ENCODE measurements at places on chromosomes 12 and 14.
A peak's percentile ranks its signal among the peaks of the same experiment; 100 is the strongest.

GRCh38 chr12:124694250-124694649 is 126.8 kb upstream of the NCOR2 start:
- DNase-seq: no peak

GRCh38 chr14:24095271-24096068 is 1.4 kb downstream of the PCK2 start:
- DNase-seq: peak; percentile 79

DNA sequence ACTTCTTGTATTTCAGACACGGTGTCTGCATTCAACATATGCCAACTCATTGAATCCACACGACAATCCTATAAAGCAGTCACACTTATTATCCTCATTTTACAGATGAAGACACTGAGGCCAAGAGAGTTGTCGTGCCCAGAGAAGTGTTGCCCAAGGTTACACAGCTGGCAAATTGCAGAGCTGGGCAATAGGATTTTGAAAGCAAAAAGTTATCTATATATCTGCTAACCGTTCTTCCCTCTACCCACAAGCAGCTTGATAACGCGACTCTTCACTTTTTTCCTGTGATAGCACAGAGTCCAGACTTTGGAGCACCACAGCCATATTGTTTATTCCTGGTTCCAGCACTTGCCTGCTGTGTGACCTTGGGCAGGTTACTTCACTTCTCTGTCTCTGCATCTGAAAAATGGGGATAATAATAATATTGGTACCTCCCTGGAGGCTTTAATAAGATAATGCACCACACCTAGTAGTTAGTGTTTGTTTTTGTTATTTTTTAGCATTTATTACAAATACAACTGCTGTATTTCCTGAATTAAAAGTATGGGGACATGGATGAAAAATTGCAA is 82.2 kb downstream of the CHST11 start:
- DNase-seq: no peak

- DNase-seq: no peak
Observed at GRCh38 chr12:76340680-76341435, 7.4 kb downstream of the BBS10 start.

DNA sequence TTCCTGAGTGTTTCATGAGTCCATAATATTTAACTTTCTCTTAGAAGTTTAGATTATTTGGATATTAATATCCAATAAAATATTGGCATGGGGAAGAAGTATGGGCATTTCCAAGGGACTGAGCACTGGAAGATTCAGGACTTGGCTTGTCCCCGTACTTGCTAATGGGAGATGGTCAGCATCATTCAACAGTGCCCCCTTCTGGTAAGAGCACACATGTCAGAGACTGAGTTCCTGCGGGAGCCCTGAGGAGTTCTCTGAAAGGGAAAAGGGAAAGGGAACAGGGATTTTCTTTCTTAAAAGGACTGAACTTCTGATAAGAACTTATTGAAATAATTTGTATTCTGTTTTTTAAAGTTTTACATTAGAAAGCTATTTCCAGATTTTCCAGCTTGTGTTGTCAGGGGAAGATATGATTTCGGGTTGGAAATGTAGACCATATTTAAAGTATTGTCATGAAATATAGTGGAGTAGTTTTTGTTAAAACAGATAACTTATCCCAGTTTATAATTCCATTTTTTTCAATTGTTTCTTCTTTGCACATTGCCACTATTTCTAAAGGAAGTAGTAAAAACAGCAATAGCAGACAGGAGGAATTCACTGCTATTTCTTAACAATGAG is 59.8 kb upstream of the C12orf71 start:
- DNase-seq: peak; percentile 74

GRCh38 chr12:14886271-14886670 is 617 bp upstream of the MGP start:
- DNase-seq: no peak

DNA sequence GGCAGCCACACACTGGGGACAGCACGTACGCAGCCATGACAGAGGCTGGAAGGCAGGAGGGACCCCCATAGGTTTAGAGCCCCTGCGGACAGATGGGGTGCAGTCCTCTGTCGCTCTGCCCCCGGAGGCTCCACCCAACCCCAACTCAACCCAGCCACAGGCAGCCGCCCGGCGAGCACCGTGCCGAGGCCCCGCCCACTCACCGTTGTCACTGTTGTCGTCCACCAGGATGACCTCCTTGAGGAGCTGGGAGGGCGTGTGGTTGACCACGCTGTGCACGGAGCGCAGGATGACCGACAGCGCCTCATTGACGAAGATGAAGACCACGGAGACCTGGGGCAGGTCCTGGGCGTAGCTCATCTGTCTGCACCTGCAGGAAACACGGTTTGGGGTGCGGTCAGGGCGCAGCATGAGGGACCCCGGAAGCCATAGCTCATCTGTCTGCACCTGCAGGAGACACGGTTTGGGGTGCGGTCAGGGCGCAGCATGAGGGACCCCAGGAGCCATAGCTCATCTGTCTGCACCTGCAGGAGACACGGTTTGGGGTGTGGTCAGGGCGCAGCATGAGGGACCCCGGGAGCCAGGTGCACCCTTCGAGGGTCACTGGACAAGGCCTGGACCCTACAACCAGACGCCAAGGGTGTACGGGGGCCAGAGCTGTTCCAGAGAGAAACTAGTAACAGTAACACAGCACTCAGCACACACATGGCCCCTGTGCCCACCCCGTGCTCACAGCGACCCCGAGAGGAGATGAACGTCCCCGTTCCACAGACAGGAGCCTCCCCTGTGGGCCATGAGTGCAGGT is 66.9 kb downstream of the GALNT9 start:
- DNase-seq: no peak

DNA sequence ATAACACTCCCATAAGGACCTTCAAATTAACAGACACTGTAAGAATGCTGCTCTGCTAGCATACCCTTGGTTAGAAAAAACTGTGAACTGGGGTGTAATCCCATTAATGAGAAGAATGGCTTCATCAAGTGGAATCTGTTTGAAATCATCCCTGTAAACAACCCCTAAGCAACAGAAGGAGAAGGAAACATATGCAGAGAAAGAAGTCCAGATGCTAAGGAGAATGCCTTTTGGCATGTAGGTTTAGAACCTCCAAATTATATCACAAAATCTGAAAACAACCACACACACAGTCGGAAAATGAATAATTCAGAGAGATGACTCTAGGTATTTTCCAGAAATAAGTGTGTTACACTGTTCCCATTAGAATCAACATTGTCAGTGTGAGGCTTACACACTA is 140.2 kb downstream of the NUAK1 start:
- DNase-seq: no peak

DNA sequence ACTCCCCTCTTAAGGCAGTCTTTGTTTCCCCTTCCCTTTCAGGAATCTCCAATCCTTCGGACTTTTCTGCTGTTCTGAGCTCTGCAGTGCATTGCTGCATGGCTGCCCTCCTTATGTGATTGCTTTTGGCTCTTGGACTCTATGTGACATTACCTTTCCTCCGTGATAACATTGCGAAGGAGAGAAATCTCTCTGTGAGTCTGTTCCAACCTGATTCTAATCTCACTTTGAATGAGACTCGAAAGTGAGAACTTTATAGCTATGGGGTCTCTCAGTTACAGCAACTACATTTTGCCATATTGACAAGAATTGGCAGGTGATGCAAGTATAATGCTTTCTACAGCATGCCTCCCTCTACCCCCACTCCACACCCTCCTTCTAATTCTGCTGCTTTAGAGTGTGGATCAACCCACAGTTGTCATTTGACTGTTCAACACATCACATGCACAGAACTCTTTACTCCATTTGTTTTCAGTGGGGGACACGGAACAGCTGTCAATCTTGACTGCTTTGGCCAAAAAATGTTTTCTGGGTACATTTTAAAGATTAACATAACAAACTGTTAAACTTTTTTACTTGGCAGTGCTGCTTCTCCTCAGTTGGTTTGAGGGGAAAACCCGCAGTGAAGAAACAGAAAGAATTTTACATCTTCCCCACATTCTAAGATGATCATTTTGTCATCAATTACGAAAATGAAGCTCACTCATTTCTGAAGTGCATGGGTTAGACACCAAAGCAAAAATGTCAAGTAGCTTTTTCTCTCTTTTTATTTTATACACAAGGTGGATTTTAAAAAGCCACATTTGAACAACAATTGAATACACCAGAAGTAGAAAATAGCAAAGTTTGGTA is 125.5 kb upstream of the RMST start:
- no peak for DNase-seq

DNA sequence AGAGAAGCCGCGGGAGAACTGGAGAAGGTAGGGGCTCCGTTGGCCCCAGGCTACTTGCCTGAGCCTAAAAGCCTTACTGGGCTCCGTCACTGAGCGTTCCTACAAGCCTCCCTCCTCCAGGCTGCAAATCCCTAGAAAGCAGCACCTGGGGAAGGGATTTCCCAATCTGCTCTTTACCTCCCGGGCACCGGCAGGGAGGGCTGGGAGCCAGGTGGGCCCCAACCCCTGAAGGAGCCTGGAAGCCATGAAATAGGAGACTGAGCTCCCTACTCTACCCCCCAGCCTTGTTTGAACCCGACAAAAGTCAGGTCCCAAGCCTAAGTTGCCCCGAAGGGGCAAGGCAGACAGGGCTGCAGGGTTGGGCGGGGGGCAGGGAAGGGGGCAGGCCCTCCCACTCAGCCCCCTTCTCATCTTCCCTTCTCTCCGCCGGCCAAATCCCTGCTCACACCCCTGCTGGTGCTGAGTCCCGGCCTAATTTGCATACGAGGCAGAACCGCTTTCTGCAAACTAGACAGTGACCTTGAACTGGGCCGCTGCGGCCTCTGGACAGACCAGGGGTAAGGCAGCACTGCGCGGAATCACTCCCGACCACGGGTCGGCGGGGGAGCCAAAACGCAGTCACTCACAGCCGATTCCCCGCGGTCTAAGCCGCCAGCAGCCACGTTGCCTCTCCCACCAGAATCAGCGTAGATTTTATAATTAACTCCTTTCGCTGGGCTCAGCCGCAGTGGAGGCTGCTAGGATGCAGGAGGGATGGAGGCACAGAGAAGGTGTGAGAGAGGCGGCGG is 3.7 kb upstream of the HOXC12 start:
- no peak for DNase-seq

DNA sequence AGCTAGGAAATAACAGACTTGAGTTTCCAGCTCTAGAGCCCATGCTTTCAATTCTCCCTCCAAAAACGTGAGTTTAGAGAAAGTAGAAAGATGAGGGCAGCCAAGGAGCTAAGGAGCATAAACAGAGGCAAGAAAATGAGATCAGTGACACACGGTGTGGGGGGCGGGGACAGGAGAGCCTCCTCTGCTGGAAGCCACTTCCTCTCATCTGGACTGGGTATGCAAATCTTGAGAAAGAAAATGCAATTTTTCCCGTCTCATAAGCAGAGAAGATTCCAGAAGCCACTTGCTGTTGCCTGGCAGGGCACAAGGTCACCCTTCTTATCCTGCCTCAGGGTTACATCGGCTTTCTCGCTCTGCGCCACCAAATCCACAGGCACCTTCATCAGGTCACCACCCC is 6.0 kb downstream of the OR10P1 start:
- no peak for DNase-seq

GRCh38 chr12:10802587-10802986 is at the start of gene TAS2R7:
Gene TAS2R7 (minus strand): TSS chr12:10802627. CDS start chr12:10802570, 57 bp downstream.
- DNase-seq: no peak

- no peak for DNase-seq
Observed at GRCh38 chr14:30864934-30865333, 9.4 kb upstream of the COCH start.

DNA sequence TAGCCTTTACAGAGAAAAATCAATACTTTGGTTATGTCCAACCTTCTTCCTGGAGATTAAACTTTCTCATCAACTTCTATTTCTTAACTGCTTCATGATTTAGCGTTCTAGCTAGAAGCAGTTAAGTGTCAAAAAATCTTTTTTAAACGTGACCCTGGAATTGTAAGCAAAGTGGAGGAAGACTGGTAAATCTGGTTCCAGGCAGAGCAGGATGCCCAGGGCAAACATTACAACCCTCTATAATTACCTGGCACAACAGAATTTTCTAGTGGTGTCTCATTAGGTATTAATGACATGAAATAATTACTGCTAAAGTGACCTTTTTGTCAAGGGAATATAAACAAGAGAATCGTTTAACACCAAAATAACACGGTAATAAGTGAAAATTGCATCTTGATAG is 320.8 kb downstream of the MED13L start:
- DNase-seq: no peak

- no peak for DNase-seq
Observed at GRCh38 chr12:48198672-48198971, 4.5 kb downstream of the OR10AD1 start.

DNA sequence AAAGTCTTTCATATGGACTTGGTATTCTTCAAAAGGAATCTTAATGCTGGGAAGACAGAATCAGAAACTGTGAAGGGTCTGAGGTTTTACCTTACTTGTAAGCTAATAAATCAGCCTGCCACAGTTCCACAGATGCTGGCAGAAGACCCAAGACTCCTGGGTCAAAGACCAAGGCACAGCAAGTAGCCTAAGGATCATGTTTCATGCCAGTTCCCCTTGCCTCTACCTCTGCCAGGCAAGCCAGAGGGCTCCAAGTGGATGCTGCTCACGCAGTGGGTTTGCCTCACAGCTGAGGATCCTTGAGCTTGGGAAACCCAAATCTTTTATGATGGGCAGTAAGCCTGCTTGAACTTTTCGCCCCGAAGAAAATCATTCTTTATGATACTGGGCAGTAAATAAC is 15.2 kb upstream of the RXYLT1 start:
- DNase-seq: no peak

DNA sequence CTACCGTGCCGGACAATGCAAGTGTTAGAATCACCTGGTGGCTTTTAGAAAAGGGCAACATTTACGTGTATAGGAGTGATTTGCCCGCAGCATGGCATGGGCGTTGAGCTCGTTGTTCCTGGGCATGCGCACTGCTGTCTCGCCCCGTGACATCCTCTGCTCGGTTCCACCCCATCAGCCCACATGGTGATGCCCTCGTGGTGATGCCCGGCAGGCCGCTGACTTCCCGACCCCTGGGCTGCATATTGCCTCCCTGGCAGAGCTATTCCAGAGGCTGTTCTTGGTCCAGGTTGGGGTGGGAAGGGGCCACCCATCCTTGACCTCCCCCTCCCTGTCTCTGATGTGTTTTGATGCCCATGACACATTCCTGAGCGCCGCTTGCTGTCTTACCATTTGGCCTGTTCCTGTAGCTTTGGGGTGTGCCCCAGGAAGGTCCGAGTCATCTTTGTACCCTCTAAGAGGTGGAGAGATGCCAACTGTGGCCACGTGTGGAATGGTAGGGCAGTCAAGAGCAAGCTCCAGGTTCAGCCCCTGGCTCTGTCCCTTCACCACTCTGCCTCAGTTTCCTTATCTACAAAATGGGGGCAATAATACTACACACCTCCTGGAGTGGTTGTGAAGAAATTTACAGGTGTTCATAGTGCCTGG is 4.8 kb downstream of the HIP1R start:
- DNase-seq: no peak

Data from ecto neural progenitor cell (in vitro differentiated cells).